ENCODE measurements at places on chromosomes 2 and 18. TPM values are rescaled to one million over a fixed set of nuclear protein-coding genes. Genes with fewer than 3 reads are reported as not detected.

KCNK3 gene
- 1.5 TPM for polyA plus RNA-seq

MC5R gene
- polyA plus RNA-seq: 5.5 TPM

CYP27A1 gene
- 25.4 TPM for polyA plus RNA-seq

ASB18 gene
- 14.5 TPM for polyA plus RNA-seq

ESPNL gene
- 1.2 TPM for polyA plus RNA-seq

IHH gene
- polyA plus RNA-seq: not detected

ERBB4 gene
- 6.4 TPM for polyA plus RNA-seq

OSR1 gene
- polyA plus RNA-seq: 13.7 TPM

TLX2 gene
- not detected for polyA plus RNA-seq

RIOK3 gene
- 78.1 TPM for polyA plus RNA-seq

DNA sequence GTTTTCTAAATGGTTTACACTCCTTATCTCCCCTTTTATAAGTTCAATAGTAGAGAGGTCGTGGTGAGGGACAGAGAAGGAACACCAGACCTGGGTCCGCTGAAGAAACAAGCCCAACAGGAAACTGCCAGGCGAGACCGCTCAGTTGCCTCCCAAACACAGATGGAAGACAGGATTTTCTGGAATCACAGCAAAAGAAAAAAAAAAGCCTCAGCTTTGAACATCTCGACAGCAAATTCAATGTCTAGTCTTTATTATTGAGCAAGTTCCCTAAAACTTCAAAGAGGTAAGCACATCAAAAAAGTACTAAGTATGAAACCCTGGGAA lies 33.5 kb upstream of the GNAL start:
- no peak for DNase-seq

DNA sequence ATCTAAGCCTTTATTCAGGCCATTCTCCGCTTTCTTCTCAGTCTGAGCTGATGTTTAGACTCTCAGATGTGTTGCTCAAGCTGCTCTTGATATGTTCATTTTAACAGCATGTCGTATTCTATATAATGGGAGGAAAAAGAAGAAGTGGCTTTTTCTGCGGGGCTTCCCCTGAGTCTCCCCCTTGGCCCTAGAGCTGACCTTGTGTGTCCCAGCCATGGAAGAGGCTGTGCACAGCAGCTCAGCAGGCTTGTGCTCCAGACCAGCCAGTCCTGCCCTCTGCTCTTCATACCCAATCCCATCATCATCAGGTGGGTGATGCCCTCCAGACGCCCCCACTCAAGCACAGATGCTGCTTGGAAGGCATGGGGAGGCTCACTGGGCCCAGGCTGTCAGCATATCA lies 155.1 kb upstream of the CELF4 start:
- no peak for DNase-seq

- no peak for DNase-seq
Measured at GRCh38 chr2:229417916-229418315, 146.8 kb upstream of the PID1 start.

DNA sequence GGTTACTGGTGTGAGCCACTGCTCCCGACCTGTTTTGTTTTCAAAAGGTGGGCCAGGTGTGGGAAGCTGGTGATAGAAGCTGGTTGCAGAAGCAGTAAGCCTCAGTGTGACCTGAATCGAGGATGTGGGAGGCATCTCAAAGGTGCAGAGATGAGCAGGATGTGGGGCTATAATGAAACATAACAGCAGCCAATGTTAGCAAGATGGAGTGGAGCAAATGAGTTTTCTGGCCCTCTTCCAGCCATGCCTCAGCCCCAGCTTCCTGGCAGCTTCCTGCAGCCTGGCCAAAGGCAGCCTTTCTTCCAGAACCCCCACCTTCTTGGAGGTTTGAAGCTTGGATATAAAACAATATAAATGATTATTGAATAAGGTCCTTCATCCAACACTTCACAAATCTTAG lies 184.8 kb downstream of the NCK2 start:
- no peak for DNase-seq

DNA sequence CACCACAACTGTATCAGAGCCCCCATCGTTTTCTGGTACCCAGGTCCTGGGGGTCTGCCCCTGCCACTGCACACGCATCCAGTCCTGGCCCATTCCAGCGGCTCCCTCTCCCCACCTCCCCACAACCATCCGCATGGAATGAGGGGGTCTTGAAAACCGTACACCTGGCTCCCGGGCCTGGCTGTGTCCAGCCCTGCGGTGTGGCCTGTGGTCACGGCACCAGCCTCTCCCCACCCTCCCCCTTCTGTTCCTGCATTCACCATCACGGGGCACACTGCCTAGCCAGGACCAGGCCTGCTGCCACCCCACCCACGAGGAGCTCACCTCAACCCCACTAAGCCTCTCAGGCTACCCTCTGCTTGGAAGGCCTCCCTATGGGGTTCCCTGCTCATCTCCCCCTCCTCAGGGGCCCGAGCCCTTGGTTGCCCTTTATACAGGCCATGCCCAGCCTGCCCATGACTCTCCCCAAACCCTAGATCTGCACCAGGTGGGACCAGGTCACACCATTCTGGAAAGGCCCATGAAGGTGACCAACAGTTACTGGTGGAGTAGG lies 11.4 kb downstream of the GPR35 start:
- no peak for DNase-seq

DNA sequence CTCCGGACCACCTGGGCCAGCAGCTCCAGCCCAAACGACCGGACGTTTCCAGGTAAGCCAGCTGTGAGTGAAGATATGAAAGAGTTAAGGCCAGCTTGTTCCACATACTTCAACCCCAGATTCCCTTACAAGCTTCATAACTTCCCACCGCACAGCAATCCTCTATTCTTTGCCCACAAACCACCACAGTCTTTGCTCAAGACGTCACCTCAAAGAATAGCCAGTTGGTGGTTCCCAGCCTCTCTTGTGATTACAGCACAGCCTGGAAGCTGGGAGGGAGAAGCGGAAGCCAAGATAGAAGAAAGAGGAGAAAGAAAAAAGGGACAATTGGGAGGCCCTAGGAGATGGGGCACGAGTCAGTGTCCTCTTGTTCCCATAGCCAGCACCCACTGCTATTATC lies 70.6 kb downstream of the NRP2 start:
- DNase-seq: no peak

GRCh38 chr2:2587354-2587753 lies 256.3 kb upstream of the MYT1L start:
- DNase-seq: no peak

DNA sequence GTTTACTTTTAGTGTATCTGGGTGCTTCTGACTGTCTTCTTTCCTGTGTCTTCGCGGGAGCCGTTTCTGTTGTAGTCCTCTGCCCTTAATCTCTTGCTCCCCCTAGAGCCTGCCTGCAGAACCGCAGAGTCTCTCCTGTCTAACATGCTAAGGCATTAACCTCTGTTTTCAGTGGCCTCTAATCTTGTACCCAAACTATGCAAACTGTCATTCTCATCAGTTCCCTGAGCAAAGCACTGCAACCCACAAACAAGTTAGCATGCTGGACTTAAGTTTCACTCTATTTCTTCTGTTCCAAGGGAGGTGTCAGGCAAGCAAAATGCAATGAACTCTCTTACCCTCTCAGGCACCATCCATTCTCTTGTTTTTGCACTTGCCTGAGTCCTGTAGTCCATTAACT lies 138.4 kb downstream of the OTX1 start:
- no peak for DNase-seq

DNA sequence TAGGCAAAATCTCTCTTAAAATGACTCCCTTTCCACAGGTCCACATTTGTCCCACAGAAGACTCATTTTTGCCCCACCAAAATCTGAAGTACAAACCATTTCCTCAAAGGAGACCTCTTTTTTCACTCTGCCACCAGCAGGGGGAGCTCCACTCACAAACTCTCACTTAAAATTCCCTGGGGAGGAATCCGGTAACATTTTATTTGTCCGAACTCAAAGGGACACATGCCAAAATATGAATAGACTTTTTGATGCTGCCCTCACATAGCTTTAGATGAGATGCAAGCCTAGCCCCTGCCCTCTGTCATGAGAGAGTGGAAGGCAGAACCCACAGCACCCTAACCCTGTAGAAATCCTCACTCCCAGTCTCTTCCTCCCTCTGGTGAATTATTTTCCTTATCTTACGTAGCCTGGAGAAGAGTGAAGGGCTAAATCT lies 57.1 kb downstream of the RMDN2 start:
- DNase-seq: peak; percentile 56

DNA sequence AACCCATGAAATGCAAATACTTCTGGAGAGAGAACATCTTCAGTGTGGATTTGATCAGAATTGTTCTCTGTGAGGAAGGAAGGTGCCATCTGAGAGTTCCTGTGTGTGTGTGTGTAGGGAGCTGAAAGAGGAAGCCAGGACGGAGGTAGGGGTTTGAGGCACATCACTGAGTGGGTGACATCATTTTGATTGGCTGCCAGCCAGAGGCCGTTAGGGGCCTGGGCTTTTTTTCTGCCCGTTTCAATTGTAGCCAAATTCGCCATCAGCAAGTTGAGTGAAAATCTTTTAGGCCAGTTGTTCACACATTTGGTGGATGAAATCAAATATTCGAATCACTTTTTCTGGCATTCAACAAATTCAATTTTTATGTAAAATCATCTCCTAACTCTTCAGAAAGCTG lies 48.9 kb downstream of the TSN start:
- DNase-seq: no peak

- DNase-seq: no peak
Measured at GRCh38 chr2:89849731-89850130, 1158.3 kb downstream of the RPIA start.

GRCh38 chr2:128410758-128411215 lies 92.1 kb upstream of the HS6ST1 start:
- DNase-seq: no peak

GRCh38 chr2:185502351-185502750 lies 236.3 kb upstream of the FSIP2 start:
- DNase-seq: no peak

GRCh38 chr2:68121873-68122679 lies 35.6 kb upstream of the PNO1 start:
- peak; percentile 82 for DNase-seq

- no peak for DNase-seq
Measured at GRCh38 chr2:3517948-3518495, 1.3 kb downstream of the ADI1 start.

DNA sequence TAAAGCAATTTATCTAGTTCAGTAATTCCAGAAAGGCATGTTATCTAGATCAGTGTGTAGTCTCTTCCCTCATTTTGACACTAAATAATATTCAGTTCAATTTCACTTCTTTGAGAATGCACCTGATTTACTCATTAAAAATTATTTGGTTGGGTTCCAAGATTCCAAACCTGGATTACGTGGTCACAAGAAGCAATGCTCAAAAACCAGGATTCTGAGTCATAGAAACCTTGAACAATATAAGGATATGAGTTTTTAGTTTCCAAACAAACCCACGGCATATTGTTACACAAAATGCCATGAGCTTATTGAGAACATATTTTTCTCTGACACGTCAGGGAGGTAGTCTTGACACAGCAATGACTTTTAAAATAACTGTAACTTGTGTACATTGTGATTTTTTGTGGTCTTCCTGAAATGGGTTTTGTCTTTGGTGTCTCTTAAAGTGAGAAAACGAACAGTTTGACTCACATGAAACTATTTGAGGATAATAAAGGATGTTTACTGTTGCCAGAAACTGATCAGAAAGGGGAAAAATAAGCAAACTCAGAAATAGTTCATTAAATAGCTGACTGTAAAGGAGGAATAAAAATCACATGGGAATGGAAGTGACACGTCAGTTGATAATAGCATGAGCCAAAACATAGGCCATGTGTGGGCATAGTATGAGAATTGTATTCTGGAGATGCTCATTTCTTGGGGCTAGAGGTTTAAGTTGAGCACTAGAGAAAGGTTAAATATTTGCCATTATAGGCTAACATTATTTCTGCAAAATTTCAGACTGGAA lies 617.7 kb upstream of the CDH2 start:
- no peak for DNase-seq

- DNase-seq: no peak
Measured at GRCh38 chr18:76401498-76401897, 93.5 kb downstream of the ZNF516 start.
